B cell (primary cell): ENCODE measurements at places on chromosomes 16 and 17. TPM values are rescaled to one million over a fixed set of nuclear protein-coding genes. Genes with fewer than 3 reads are reported as not detected.

DNA sequence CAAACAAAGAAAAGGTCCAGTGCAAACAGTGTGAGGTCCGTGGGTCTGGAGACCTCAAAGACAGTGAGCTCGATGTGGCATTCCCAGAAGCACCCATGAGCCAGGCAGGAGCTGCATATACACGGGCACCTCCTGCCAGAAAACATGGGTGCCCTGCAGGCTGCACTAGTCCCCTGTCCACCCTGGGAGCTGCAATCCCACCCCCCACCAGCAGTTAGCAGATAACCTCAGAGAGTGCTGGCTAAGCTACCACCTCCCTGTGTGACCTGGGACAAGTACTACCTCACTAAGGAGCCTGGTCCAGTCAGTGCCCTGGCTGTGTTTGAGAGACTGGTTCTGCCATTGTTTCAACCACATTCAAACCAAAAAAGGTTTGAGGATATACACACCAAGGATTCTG is 135.7 kb downstream of the ZNF423 start:
- no peak overlapping the region for H3K27ac ChIP-seq
- H3K36me3 ChIP-seq, result no peaks in the 10 kb centered on the region
- no peaks in the 10 kb centered on the region for H3K27me3 ChIP-seq
- no peak for DNase-seq
- no peak overlapping the region for H3K4me3 ChIP-seq
- no peaks in the 10 kb centered on the region for H3K4me1 ChIP-seq

- no peaks in the 10 kb centered on the region for H3K4me1 ChIP-seq
- DNase-seq, result no peak
- H3K4me3 ChIP-seq, result no peak overlapping the region
Observed at GRCh38 chr16:69794486-69794885, 32.4 kb downstream of the WWP2 start.

DNA sequence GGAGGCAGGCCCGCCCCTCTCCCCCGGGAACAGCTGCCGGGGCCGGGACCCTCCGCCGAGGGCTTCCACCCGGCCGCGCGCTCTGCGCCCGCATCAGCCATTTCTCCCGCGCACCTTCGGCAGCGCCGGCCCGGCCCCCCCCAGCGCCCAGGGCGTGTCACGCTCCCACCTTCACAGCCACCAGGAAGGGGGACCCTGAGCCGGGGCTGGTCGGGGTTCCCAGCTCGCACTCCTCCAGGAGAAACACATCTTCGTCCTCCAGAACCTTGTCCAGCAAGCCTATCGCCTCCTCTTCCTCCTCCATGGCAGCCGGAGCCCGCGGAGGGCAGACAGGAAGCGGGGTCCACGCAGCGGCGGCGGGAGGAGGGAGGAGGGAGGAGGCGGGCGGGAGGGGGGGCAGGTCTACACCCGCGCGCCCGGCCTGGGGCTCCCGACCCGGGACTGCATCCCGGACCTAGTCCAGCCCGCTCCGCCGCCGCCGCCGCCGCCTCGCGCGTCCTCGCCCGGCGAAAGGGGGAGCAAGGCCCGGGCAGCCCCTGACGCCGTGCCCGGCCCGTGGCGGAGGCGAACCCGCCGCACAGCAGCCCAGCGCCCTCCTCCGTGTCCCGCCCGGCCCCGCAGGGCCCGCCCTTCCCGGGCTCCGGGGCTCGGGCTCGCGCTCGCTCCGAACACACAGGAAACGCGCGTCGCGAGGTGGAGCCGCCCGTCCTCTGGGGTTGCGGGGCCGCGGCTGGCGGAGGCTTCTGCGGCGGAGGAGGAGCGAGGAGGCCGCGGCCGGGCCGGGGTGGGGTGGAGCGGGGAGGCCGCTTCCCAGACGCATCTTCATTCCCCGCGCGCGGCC is 70.8 kb downstream of the ABR start:
- H3K4me3 ChIP-seq, result peak overlapping the region; percentile 52
- H3K27ac ChIP-seq, result no peak overlapping the region
- no peaks in the 10 kb centered on the region for H3K27me3 ChIP-seq
- peak; percentile 65 for DNase-seq
- peaks cover 28% of the 10 kb centered on the region for H3K4me1 ChIP-seq

- no peaks in the 10 kb centered on the region for H3K4me1 ChIP-seq
- H3K4me3 ChIP-seq, result no peak overlapping the region
- DNase-seq, result no peak
- no peaks in the 10 kb centered on the region for H3K27me3 ChIP-seq
- H3K27ac ChIP-seq, result no peak overlapping the region
Observed at GRCh38 chr17:3448059-3448665, 14.5 kb upstream of the OR1E2 start.

Gene COASY
- total RNA-seq, result 76.6 and 82.4 TPM in 2 replicates

Gene KRTAP3-1
- not detected in 2 replicates for total RNA-seq

- no peaks in the 10 kb centered on the region for H3K27me3 ChIP-seq
- H3K4me3 ChIP-seq, result no peak within 1 kb of the TSS
- DNase-seq, result no peak
- H3K4me1 ChIP-seq, result no peaks in the 10 kb centered on the region
- H3K27ac ChIP-seq, result no peak within 1 kb of the TSS
Observed at GRCh38 chr16:28596840-28597691, at the start of gene SULT1A2. TSS of gene SULT1A2 (minus strand) at chr16:28597050. CDS start at chr16:28595930, 1,120 bp downstream.

Gene IGF2BP1
- 0.27 TPM in 1 of 2 replicates, not detected in the other for total RNA-seq

GRCh38 chr16:77919761-77920415 is 102.5 kb upstream of the CLEC3A start:
- no peaks in the 10 kb centered on the region for H3K36me3 ChIP-seq
- H3K4me1 ChIP-seq, result no peaks in the 10 kb centered on the region
- no peaks in the 10 kb centered on the region for H3K27me3 ChIP-seq
- DNase-seq, result no peak
- no peak overlapping the region for H3K4me3 ChIP-seq
- H3K27ac ChIP-seq, result no peak overlapping the region

GRCh38 chr16:4982056-4982867 is 24.1 kb downstream of the SEC14L5 start:
- H3K36me3 ChIP-seq, result no peaks in the 10 kb centered on the region
- peaks cover 5% of the 10 kb centered on the region for H3K27me3 ChIP-seq
- no peak overlapping the region for H3K27ac ChIP-seq
